ENCODE measurements at places on chromosomes 1 and 21. TPM values are rescaled to one million over a fixed set of nuclear protein-coding genes. Genes with fewer than 3 reads are reported as not detected.

PRKCZ gene
- polyA plus RNA-seq: 29.7 TPM

RAB4A gene
- polyA plus RNA-seq: 49.4 TPM

ZNF593OS gene
- polyA plus RNA-seq: 1.4 TPM

FAM72D gene
- polyA plus RNA-seq: 3.5 TPM

PRKAA2 gene
- 22.5 TPM for polyA plus RNA-seq

LCE2A gene
- not detected for polyA plus RNA-seq

NPHS2 gene
- 420 TPM for polyA plus RNA-seq

RNU1-3 gene
- polyA plus RNA-seq: 1.9 TPM

SLC9C2 gene
- 0.27 TPM for polyA plus RNA-seq

DIO1 gene
- 7.6 TPM for polyA plus RNA-seq
